Stimulated activated CD8-positive, alpha-beta memory T cell treated with anti-CD3 and anti-CD28 coated beads, Interleukin-7, amount 100 ng/mL, for 1 hour (primary cell): ENCODE measurements at places on chromosomes 2 and 18.

GRCh38 chr2:219490600-219491130, 8.0 kb upstream of the GMPPA start:
- DNase-seq = no peak

DNA sequence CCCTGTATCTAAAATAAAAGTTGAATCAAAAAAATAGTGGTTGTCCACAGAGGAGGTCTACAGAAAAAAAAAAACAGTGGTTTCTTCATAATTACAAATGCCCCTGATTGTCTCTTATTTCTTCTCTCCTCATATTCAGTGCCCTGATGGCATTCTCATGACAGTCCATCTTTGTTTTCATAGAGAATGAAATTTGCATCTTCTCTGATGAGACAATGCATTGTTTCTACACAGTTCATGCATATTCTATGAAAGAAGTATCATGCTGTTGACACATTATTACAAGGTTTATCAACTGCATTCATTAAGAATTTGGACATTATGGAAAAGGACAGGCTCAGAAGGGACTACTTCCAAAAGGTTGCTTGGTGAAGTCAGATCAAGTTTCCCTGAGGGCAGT, 59.5 kb downstream of the LHCGR start:
- no peak for DNase-seq

- DNase-seq = no peak
Measured at GRCh38 chr2:237691029-237691907, 63.9 kb downstream of the LRRFIP1 start.

- DNase-seq = no peak
Measured at GRCh38 chr2:44369392-44369791, 7.6 kb downstream of the CAMKMT start.

GRCh38 chr2:237479747-237480146, 7.3 kb upstream of the MLPH start:
- DNase-seq = no peak

DNA sequence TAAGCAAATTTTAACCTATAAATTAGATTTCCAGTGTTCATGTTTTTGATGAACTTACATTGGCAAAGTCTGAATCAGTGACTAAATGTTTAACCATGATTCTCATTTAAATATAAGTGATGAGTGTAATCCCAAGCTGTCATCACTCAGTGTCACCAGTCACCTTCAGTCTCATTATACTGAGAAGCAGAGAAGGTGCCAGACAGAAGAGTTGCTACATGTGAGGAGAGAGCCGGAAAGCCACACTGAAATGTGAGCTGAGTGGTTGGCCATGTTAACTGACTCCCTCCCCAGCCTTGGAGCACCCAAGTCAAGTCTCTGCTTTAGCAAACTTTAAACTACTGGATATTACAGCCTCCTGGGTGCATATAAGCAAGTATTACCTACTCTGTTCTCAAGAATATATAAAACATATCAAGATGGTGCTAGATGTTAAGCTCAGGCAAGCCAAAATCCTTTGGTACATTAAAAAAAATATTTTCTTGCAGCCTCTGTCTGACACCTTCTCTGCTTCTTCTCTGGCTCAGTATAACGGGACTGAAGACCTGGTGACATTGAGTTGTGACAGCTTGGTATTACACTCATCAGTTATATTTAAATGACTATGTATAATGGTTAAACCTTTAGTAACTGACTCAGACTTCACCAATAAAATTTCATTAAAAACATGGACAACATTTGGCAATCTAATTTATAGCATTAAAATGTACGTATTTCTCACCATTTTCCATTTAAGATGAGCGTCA, 75.8 kb upstream of the MAP3K20 start:
- no peak for DNase-seq

- no peak for DNase-seq
Measured at GRCh38 chr2:236120141-236120601, 48.0 kb downstream of the GBX2 start.

GRCh38 chr2:189109921-189110397, 69.6 kb downstream of the COL5A2 start:
- no peak for DNase-seq

GRCh38 chr2:74250189-74250631, 51.8 kb downstream of the MTHFD2 start:
- DNase-seq = no peak

- no peak for DNase-seq
Measured at GRCh38 chr2:48345176-48345575, 184.8 kb upstream of the STON1 start.

DNA sequence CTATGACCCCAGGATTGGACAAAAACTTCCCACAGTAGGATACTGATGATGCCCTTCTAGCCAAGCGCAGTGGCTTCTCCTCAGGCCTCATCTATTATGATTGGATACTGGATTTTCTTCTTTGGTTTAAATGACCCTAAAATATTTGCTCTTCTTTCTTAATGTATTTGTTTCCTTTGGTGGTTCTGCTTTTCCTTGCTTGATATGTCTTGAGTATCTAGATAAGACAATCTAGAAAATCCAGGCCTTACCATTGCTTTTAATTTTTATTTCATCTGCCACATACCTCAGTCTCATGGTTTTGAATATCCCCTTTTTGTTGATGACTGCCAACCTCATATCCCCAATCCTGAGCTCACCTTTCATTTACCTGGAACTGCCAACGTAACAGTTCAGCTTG, 35.6 kb downstream of the OTOF start:
- DNase-seq = no peak

GRCh38 chr2:58634653-58635370, 393.7 kb upstream of the FANCL start:
- no peak for DNase-seq

GRCh38 chr2:100297511-100297910, 24.8 kb downstream of the LONRF2 start:
- no peak for DNase-seq
